Peyer's patch (tissue), 4 donors: ENCODE measurements at places on chromosomes 3 and 15. TPM values are rescaled to one million over a fixed set of nuclear protein-coding genes. Genes with fewer than 3 reads are reported as not detected.

GRCh38 chr3:19248143-19248542 lies 99.8 kb downstream of the KCNH8 start:
- DNase-seq: no peak

GRCh38 chr3:195796795-195797194 lies 14.9 kb downstream of the MUC4 start:
- DNase-seq: peak; percentile 12

DNA sequence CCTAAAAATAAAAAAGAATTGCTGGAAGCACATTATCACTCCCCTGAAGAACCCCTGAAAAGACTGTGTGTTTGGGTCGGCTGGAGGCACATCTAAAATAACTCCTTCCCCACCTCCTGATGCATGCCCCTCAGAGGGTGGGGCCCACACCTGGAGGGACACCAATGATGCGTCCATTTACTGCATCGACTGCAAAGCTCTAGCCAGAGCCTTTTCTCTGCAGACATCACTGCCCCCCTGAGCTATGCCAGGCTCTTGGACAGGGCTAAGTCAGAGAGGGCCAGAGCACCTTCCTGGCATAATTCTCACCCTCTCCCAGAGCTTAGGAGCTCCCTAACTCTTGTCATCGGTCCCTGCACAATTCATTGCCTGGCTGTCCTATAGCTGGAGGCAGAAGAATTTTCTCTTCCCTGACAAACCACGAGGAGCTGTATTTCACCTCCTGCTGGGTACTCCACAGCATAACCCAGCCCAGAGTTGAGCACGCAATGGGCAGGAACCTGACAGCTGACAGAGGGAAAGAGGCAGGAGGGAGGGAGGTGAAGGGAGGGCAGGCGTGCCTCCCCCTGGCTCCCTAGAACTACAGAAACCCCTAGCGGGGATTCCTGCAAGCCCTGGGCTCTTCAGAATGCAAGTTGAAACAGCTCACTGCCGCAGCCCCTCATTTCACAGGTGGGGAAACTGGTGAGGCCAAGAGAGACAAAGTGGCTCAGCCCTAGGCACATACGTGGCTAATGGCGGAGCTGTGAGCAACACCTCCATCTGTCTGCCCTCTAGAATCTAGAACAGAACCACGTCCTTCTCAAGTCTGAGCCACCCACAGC lies 46.6 kb downstream of the XXYLT1 start:
- peak; percentile 10 for DNase-seq

GRCh38 chr3:65342084-65342683 lies 654.4 kb upstream of the ADAMTS9 start:
- DNase-seq: peak; percentile 81

The EIF2A gene
- total RNA-seq: 99.3 TPM

- no peak for DNase-seq
Measured at GRCh38 chr3:157414861-157415260, 21.8 kb upstream of the PTX3 start.

The CX3CR1 gene
- total RNA-seq: not detected

GRCh38 chr15:29470794-29471193 lies 201.2 kb upstream of the NSMCE3 start:
- no peak for DNase-seq

DNA sequence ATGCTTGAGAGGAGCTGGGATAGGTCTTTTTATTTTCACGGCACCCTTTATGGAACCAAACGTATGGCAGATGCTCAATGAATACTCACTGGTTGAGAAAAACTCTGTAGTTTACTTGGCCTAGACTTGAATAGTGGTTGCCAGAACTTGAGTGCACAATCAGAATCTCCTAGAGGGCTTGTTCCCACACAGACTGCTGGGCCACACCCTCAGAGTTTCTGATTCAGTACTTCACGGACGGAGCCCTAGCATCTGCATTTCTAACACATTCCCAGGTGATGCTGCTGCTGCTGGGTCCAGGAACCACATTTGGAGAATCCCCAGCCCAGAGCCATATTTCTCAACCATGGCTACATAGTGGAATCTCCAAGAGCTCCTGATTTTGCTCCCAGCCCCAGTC lies 24.6 kb downstream of the CA12 start:
- DNase-seq: no peak

DNA sequence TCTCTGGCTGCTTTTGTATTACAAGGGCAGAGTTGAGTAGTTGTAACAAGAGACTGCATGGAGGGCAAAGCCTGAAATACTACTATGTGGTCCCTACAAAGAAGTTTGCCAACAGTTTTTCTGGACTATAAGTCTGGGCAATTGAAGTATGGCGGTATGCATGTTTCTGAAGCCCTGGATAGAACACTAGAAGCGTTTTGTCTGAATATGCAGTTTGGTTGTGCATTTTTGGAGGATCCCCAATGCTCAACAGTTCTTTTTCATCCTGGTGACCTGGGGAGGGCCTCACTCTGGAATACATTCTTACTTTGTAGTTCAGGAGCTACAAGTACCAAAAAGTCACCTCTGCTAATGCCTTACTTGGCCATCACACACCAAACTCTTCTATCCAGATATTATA lies 29.6 kb downstream of the SH3GL3 start:
- no peak for DNase-seq

GRCh38 chr3:196498297-196498696 lies 5.3 kb downstream of the RNF168 start:
- no peak for DNase-seq

- no peak for DNase-seq
Measured at GRCh38 chr15:98769867-98770266, 121.5 kb downstream of the IGF1R start.

The SPSB4 gene
- total RNA-seq: not detected

The FHIT gene
- total RNA-seq: 3.5 TPM

DNA sequence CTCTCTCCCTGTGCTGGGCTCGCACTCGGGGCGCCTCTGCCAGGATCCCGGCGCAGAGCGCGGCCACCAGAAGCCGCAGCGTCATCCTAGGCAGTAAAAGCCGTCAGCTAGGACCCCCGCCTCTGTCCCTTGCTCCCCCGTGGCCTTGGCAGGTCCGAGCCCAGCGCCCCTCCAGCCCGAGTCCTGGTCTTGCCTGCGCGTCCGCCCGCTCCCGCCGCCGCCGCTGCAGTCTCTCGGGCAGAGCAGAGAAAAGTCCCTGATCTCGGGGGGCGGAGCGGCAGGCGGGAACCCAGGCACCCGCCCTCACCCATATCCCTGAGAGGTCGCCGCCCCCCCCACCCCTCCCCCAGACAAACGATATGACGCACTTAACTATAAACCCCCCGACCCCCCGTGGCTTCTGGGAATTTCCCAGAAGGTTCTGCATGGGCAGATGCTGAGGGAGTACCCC lies at the start of gene COL7A1:
COL7A1 (minus strand) TSS at position 255 of the 451 bp plus-strand sequence; CDS start at position 85, 170 bp downstream.
- DNase-seq: no peak

The NR1I2 gene
- 56.9 TPM for total RNA-seq

DNA sequence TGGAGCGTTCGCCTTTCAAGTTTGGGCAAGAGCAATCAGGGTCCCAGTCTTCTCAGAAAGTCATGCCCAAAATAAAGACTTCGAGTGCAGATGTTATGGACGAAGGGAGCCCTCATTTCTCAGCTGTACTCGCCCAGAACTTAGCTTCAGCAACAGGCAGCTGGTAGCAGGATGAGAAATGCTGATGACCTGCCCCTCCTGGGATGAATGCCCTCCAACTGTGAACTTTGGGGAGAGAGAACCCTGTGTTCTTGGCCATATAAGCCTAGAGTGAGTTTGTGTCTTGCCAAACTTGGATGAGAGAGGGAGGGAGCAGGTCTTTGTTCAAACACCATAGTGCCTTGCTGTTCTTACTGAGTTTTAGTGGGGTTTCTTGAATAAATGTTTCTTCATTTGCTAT lies 400.3 kb downstream of the LRTM1 start:
- DNase-seq: no peak

The SYNM gene
- total RNA-seq: 16.5 TPM

DNA sequence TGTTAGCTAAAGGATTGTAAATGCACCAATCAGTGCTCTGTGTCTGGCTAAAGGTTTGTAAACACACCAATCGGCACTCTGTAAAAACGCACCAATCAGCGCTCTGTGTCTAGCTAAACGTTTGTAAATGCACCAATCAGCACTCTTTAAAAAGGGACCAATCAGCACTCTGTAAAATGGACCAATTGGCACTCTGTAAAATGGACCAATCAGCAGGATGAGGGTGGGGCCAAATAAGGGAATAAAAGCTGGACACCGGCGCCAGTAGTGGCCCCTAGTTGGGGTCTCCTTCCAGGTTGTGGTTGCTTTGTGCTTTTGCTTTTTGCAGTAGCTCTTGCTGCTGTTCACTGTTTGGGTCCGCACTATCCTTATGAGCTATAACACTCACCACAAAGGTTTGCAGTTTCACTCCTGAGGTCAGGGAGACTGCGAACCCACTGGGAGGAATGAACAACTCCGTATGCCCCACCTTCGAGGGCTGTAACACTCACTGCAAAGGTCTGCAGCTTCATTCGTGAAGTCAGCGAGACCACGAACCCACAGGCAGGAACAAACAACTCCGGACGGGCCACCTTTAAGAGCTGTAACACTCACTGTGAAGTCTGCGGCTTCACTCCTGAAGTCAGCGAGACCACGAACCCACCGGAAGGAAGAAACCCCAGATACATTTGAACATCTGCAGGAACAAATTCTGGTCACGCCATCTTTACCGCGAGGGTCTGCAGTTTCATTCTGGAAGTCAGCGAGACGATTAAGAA lies 1.1 kb upstream of the SUCLG2 start:
- DNase-seq: peak; percentile 95

DNA sequence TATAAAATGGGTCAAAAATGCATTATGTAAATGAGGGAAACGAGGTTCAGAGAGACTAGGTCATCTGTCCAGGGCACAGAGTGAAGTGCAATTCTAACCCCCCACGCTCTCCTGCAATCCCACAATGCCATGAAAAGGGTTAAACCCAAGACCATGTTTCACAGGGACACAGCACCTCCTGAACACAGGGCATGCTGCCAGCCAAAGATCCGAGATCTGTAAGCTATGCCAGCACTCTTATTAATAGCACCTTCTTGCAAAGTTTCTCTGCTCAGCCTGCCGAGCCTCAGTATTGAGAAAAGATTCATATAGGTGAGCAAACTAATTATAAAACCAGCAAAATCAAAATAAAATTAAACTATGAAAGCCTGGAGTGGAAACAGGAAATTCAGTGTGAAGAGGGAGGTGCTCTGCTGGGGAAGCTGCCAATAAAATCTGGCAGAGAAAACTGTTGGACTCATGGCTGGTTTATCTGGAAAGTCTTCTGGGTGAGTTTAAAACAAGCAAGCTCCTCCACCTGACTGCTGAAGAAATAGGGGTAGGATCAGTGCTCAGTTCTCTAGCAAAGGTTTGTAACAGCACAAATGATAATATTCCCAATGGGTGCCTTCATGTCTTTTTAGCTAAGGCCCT lies 50.3 kb downstream of the LRIG1 start:
- DNase-seq: no peak

GRCh38 chr3:187770224-187770623 lies 25.0 kb upstream of the BCL6 start:
- DNase-seq: no peak

The BTLA gene
- total RNA-seq: not detected

DNA sequence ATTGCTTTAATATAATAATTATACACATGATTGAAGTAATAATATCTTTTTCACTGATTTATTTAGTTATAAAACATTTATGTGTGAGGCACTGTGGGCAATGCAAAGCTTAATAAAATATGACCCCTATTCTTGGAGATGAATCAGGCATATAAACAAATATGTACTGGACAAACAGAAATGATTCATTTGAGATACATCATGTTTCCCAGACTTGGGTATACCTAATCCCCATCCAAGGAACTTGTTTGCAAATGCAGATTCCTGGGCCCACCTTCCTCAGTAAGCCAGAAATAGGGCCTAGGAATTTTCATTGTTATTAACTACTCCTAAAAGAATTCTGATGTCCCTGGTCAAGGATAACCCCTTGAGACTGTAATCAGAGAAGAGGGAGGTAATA lies 184.2 kb downstream of the CHL1 start:
- no peak for DNase-seq

The SV2B gene
- 2.5 TPM for total RNA-seq

The ARNT2 gene
- total RNA-seq: 5.8 TPM

DNA sequence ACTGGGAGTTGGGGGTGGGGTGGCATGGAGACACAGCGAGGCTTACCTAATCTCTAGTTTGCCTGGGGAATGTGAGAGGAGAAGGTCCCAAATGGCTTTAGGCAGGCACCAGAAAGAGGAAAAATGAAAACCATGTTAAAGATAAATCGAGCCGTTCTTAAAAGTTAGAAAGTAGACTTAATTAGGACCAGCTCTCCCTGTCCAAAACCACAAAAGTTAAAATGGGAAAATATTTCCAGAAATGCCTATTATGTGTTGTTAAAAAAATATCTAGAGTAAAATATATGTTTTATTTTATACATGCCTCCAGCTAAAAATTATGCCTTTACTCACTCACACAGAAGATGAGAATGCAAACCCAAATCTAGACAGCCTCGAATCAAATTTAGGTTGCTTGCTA lies 50.1 kb downstream of the LRTM1 start:
- no peak for DNase-seq

The PSMA4 gene
- 124 TPM for total RNA-seq

DNA sequence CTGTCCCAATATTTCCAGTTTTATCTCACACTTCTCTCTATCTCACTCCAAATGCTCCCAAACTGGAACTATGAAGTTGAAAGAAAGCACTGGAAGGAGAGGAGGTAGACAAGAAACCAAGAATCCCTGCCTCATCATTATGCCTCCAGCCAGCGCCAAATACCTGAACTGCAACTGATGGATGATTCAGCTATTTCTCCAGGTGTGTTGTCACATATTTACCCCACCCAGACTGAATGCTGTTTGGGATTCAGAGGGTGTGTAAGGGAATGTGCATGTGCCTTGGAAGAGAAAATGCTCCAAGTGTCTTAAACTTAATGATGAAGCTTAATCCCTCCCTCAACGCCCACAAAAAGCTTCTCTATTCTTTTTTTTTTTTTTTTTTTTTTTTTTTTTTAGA lies 269.5 kb upstream of the ATP11B start:
- no peak for DNase-seq

DNA sequence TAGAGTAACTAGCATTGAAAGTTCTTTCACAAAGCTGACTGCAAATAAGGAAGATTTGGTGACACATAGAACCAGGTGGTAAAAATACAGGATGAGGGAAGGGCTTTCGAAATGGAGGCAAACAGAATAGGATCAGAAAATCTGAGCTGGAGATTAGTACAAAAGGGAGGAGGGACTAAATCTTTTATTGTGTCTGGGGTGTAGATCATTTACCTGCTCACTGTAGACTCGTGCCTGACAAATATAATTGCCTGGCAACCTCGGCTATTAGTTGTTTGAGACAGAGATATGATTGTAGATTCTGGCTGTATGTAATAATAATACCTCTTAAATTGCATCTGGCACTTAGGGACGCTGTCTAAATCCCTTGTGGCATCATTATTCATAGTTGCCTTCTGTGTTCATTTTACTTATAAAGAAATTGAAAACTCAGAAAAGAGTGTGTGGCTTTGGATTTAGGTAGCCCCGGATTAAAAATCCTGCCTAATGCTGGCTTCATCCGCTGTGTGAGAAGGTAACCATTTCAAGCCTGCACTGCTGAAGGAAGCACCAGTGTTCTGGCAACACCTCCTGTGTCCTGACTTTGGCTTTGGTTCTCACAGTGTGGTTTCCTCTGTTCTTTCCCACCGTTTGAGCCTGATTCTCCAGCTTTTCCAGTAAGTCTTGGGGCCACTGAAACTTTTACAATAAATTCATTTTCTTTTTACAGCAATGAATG lies 25.0 kb upstream of the GPR160 start:
- no peak for DNase-seq
